Dermis blood vessel endothelial cell (primary cell): ENCODE measurements at places on chromosomes 3 and 15. TPM values are rescaled to one million over a fixed set of nuclear protein-coding genes. Genes with fewer than 3 reads are reported as not detected.

Gene CAMK2N2
- total RNA-seq: not detected in 2 replicates

Gene C3orf20
- total RNA-seq: not detected in 2 replicates

Gene ATP10A
- 0.05 and 0.17 TPM in 2 replicates for total RNA-seq

Gene CCRL2
- 5.1 and 5.7 TPM in 2 replicates for total RNA-seq

Gene SLC22A14
- total RNA-seq: 0.17 TPM in 1 of 2 replicates, not detected in the other

Gene SCAP
- 83.0 and 116 TPM in 2 replicates for total RNA-seq

Gene BBX
- 56.0 and 80.0 TPM in 2 replicates for total RNA-seq

Gene ACOX2
- total RNA-seq: 0.70 and 1.5 TPM in 2 replicates

Gene SPINT1
- 1.2 and 3.7 TPM in 2 replicates for total RNA-seq

Gene GOLGA6L7
- total RNA-seq: not detected in 2 replicates

Gene CCR5
- not detected in 2 replicates for total RNA-seq

Gene TMEM207
- total RNA-seq: not detected in 2 replicates

Gene MOBP
- total RNA-seq: 0.19 TPM in 1 of 2 replicates, not detected in the other

Gene BNC1
- 0.56 and 0.85 TPM in 2 replicates for total RNA-seq

Gene CIAO2A
- total RNA-seq: 38.9 and 46.6 TPM in 2 replicates

Gene TMEM89
- not detected in 2 replicates for total RNA-seq
